Substantia nigra (tissue), 51 donors: ENCODE measurements at places on chromosomes 4 and X.

DNA sequence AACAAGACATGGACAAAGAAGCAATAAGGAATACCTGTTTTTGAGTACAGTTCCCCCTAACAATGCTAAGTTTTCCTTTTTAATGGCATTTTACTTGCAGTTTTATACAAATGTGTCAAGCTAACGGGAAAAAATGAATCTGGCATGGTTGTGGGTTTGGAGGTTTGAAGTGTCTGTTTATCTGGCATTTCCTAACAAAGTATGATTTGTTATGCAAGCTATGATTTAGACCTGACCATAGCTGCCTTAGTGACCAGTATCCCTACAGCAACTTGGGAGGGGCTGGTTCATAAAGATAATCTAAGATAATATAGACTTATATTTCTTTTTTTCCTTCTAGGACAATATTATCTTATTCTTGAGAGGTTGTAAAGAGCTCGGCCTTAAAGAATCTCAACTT is 60.6 kb downstream of the LIMCH1 start:
- no peak for DNase-seq

GRCh38 chr4:170949084-170949483 is 859.3 kb upstream of the AADAT start:
- no peak for DNase-seq

DNA sequence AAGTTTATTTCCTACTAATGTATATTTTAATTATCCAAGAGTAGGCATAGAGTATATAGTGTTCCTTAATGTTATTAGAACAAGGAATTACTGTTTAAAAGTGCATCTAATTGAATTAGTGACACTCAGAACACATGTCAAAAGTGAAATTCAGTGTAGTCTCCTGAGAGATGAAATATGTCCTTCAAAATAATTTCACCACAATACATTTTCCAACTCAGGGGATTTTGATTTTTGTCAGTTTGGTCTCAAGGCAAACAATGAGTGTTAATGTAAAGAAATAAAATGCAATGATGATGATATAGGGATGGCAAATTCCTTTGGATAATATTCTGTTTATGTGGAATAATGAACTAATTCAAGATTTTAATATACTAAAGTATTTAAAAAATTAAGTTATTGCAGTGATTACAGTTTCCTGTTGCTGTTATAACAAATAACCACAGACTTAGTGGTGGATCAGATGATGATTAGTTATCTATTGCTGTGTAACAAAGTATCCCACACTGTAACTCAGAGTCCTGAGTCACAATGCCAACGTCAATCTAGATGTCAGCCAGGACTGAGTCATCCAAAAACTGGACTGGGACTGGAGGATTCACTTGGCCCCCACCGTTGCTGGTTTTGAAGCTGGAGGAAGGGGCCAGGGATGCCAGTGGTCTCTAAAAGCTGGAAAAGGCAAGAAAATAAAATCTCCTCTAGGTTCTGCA is 148.0 kb upstream of the SLC7A11 start:
- no peak for DNase-seq

DNA sequence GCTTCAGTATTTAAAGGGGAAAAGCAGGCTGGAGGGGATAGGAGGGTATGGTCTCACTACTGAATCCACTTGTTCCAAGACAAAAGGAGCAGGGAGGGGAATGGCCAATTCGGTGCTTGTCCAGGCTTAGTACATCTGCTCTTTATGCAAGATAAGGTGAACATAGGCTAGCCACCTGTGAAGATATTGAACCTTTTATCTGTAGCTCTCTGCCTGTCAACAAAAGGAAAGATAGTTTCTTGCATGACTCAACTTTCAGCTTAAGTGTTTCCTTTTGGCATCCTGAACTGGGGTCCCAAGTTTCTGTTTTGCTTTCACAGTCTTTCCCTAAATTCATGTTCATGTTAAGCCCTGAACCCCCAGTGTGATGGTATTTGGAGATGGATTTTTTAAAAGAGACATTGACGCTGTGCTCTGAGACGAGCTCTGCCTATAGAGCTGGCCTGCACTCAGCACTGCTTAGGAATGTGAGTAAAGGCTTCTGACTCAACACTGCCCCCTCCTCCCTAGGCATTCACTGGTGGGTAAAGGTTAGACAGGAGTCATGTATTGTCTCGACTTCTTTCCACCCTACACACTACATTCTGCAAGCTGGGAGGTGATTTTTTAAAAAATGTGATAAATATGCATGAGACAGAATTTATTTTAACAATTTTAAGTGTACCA is 28.2 kb downstream of the FAM149A start:
- no peak for DNase-seq

- no peak for DNase-seq
Measured at GRCh38 chr4:145784036-145784435, 104.1 kb downstream of the C4orf51 start.

- no peak for DNase-seq
Measured at GRCh38 chr4:168605411-168605810, 108.6 kb downstream of the PALLD start.

GRCh38 chr4:162837241-162837640 is 329.4 kb downstream of the NAF1 start:
- DNase-seq: no peak

DNA sequence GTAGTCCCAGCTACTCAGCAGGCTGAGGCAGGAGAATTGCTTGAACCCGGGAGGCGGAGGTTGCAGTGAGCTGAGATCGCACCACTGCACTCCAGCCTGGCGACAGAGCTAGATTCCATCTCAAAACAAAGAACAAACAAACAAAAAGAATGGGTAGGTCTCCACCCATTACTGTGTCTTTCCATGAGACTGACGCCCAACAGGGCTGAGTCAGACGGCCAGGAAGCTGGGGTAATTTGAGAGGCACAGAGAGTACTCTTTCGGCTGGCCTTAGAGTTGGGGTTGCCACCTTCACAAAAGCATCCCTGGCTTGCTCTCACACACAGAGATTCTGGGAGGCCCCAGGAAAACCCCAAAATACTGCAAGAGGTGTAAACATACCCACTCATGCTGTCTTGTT is 72.0 kb upstream of the DHRSX start:
- no peak for DNase-seq

DNA sequence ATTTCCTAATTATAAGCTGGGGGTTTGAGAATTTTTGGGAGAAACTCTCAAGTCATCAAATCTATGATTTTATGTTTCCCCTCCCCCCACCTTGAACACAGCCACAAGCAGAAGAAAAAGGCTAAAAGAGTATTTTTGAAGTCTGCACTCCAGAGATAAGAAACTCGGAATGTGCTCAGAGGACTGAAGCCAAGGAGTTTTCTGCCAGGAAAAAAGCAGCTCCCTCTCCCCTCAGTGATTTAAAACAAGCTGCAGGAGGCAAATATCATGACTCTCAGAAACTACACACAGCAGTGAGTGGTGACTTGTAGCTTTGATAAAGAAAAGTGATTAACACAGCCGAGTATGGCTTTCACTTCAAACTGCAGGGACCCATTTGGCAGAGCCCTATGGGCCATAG is 800.2 kb upstream of the FTHL17 start:
- DNase-seq: no peak

GRCh38 chrX:38880296-38880854 is 79.1 kb downstream of the MID1IP1 start:
- DNase-seq: no peak

DNA sequence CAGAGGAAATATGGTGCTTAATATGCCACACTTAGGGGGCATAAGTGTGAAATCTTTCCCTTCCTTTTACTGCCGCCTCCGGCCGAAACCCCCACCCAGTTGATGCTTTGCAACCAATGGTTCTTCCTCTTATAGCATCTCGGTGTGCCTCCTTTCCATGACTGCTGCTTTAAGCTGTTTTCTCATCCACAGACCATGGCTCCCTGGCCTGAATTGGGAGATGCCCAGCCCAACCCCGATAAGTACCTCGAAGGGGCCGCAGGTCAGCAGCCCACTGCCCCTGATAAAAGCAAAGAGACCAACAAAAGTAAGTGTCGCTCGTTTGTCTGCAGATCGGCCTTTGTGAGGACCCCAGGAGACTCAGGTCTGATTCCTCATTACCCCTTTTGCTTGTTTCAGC is 6.7 kb downstream of the SLC34A2 start:
- DNase-seq: no peak

GRCh38 chrX:130415201-130415600 is 13.4 kb downstream of the RBMX2 start:
- DNase-seq: no peak

DNA sequence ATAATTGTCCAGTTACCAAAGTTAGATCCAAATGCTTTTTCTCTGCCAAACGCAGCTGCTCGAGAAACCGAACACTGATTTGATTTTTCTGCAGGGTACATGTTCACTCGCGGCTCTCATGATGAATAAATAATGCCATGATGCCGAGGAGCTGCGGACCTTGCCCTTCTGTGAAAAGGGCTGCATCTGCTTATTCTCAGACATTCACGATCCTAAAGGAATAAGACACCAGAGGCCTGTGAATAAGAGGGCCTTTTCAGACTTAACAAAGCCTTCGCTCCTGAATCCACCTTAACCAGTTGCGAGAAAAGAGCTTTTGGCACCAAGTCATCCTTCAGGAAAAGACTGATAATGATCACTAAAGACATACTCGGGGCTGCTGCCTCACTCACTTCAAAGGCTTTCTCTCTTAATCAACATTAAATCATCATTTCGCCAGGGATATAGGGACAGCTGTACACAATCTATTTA is 147.5 kb downstream of the FBXO8 start:
- DNase-seq: no peak

- DNase-seq: no peak
Measured at GRCh38 chr4:94516999-94517398, 65.3 kb downstream of the PDLIM5 start.

DNA sequence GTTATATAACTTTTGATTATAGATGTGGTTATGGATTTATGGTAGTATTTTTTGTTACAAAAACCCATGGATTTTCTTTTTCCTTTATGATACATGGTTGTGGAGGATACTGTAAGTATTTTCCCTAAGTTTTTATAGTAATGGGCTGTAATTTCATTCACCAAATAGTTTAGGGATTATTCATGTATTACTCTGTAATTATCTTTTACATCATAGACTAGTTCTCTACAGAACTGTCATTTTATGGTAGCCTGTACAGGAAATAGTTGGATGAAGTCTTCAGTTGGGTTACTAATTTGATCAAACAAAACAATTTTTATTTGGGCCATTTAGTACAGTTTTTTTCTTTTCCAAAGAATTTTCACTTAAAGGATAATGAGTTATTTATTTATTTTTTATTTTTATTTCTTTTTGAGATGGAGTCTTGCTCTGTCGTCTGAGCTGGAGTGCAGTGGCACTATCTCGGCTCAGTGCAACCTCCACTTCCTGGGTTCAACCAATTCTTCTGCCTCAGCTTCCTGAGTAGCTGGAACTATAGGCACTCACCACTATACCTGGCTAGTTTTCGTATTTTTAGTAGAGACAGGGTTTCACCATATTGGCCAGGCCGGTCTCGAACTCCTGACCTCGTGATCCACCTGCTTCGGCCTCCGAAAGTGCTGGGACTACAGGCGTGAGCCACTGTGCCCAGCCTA is 42.1 kb downstream of the RBPJ start:
- no peak for DNase-seq

DNA sequence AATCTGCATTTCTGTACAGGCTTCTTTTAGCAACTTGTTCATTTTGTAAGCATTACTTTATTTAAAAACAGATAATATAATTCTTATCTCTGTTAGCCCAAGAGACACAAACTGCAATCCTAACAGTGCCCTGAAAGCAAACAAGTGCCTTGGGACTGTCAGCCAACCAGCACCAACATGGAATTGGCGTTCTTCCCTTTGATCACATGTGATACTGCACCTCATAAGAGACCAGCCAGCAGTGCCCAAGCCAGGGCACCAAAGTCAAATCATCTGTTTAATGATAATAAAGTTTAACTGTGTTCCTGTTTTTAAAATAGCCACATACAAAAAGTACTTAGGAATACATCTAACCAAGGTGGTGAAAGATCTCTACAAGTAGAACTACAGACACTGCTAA is 223.2 kb downstream of the PRDM5 start:
- DNase-seq: no peak

- no peak for DNase-seq
Measured at GRCh38 chr4:121122661-121123060, 41.5 kb downstream of the TNIP3 start.

GRCh38 chr4:164771088-164771487 is 17.2 kb downstream of the SMIM31 start:
- DNase-seq: no peak

- no peak for DNase-seq
Measured at GRCh38 chr4:53866055-53866454, 198.3 kb downstream of the CHIC2 start.

DNA sequence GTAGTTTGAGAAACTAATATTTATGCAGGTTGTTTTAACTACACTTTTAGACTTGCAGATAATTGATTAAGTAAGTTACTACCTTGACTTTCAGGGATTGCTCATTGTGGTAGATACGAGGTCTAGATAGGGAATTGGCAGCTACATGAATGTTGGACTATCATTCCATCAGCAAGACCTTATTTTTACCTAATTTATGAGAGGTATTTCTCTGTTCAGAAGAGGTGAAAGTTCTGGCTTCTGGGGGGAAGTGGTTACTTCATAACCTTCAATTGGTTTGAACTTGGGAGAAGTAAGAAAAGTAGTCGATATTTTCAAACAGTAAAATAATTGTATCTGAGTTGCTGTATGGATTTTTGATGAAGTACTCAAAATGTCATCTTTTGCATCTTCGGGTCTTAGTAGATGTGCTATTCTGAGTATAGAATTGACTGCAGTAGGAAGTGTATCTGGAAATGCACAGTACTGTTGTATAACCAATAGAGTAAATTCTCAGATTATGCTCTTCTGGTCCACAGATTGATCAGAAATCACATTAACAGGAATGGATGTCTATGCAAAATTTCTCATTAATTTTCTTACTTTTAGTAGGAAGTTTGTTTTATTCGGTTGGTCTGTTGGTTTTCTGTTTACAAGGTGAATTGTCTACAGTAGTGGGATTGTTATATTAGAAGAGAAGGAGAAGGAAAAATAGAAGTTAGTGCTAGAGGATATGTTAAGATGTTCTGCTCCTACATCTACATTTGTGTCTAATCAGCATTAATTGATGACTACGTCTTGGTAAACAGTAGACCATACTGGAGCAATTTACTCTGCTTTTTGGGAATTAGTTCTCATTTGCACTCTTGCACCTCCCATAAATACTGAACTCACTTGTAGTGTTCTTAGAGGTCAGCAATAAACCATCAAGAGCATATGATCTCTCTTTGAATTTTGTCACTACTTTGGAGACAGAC is 3.0 kb downstream of the NFKB1 start:
- DNase-seq: no peak

DNA sequence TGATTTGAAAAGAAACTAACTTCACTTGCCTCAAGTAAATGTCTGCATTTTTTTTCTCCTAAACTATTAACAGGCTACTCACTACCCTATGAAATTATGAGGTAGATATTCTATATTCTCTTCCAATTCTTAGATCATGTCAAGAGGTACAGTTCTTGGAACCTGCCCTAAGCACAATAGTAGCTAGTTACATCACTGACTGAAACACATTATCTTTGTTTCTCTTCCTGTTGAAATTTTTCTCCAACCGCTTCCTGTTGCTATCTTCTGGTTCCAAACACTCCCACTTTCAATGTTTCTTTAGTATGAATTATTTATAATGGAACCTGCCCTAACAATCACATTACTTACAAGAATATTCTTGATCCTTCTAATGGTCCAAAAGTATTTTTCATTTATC is 5.0 kb upstream of the BANK1 start:
- DNase-seq: no peak

GRCh38 chr4:65450899-65451298 is 219.4 kb downstream of the EPHA5 start:
- DNase-seq: no peak
